IMR-90 (cell line): ENCODE measurements at places on chromosomes 16 and 17. TPM values are rescaled to one million over a fixed set of nuclear protein-coding genes. Genes with fewer than 3 reads are reported as not detected.

DNA sequence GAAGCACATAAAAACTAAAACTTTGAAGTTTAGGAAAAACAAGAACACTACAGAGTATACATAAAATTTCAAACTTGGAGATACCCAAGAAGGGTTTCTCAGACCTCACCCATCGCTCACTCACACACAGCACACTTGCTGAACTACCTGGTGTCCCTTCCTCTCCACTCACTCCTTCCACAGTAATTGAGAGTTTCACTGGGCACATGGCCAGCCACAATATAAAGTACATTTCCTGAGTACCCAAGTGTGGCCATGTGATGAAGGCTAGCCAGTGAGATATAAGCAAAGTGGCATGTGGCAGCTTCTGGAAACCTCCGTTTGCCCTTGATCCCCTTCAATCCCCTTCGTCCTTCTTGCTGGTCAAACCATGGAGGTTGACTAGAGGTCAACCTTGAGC, 11.9 kb downstream of the TOX3 start:
- H3K27ac ChIP-seq = no peak overlapping the region
- H3K4me3 ChIP-seq = no peak overlapping the region
- H3K27me3 ChIP-seq = no peaks in the 10 kb centered on the region

GRCh38 chr16:29641561-29641960, 21.5 kb upstream of the SPN start:
- DNase-seq = no peak
- no peaks in the 10 kb centered on the region for H3K4me1 ChIP-seq
- H3K27ac ChIP-seq = no peak overlapping the region
- no peak overlapping the region for H3K4me3 ChIP-seq

DNA sequence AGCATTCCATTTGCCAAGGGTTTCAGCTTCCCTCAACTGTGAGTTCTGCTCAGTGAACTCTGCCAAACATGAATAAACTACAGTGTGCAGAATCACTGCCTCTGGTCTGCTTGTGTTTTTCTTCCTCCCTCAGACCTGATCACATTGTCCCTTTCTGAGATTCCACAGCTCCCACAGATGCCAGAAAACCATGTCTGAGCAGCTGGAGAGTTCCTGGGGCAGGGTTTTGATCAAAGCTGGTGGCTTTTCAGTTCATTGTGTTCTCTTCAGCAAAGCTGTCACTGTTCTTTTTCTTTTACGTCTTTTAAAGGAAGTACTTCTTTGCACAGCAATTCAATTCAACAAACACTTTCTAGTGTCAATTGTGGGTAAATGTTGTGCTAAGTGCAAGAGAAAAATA, 555.8 kb downstream of the RBFOX1 start:
- no peak overlapping the region for H3K27ac ChIP-seq
- H3K36me3 ChIP-seq = no peaks in the 10 kb centered on the region
- no peak overlapping the region for H3K4me3 ChIP-seq

GRCh38 chr17:29664743-29665480, 42.2 kb upstream of the CORO6 start:
- no peak overlapping the region for H3K27ac ChIP-seq
- peaks cover 25% of the 10 kb centered on the region for H3K36me3 ChIP-seq
- H3K27me3 ChIP-seq = no peaks in the 10 kb centered on the region
- DNase-seq = peak; percentile 73

Gene CARD14
- total RNA-seq = not detected in 2 replicates

GRCh38 chr16:87864331-87864989, 4.8 kb downstream of the SLC7A5 start:
- H3K27ac ChIP-seq = no peak overlapping the region
- peak; percentile 55 for DNase-seq
- H3K27me3 ChIP-seq = no peaks in the 10 kb centered on the region
- peaks cover 16% of the 10 kb centered on the region for H3K4me1 ChIP-seq
- H3K4me3 ChIP-seq = no peak overlapping the region

- H3K4me1 ChIP-seq = peaks cover 2% of the 10 kb centered on the region
- no peak for DNase-seq
These were observed 72.3 kb upstream of the XYLT1 start for GRCh38 chr16:17543073-17543472.

Gene C1QTNF8
- not detected in 2 replicates for total RNA-seq

GRCh38 chr17:76701471-76701967, 9.2 kb downstream of the MXRA7 start:
- peak overlapping the region; percentile 85 for H3K27ac ChIP-seq
- H3K4me3 ChIP-seq = no peak overlapping the region
- H3K36me3 ChIP-seq = peaks cover 5% of the 10 kb centered on the region
- H3K4me1 ChIP-seq = peaks cover 51% of the 10 kb centered on the region

GRCh38 chr16:67174706-67175231, 4.4 kb downstream of the NOL3 start:
- peaks cover 11% of the 10 kb centered on the region; the same call in 1 of the 2 replicates for H3K36me3 ChIP-seq
- no peak overlapping the region for H3K27ac ChIP-seq
- no peak for DNase-seq
- H3K27me3 ChIP-seq = no peaks in the 10 kb centered on the region

DNA sequence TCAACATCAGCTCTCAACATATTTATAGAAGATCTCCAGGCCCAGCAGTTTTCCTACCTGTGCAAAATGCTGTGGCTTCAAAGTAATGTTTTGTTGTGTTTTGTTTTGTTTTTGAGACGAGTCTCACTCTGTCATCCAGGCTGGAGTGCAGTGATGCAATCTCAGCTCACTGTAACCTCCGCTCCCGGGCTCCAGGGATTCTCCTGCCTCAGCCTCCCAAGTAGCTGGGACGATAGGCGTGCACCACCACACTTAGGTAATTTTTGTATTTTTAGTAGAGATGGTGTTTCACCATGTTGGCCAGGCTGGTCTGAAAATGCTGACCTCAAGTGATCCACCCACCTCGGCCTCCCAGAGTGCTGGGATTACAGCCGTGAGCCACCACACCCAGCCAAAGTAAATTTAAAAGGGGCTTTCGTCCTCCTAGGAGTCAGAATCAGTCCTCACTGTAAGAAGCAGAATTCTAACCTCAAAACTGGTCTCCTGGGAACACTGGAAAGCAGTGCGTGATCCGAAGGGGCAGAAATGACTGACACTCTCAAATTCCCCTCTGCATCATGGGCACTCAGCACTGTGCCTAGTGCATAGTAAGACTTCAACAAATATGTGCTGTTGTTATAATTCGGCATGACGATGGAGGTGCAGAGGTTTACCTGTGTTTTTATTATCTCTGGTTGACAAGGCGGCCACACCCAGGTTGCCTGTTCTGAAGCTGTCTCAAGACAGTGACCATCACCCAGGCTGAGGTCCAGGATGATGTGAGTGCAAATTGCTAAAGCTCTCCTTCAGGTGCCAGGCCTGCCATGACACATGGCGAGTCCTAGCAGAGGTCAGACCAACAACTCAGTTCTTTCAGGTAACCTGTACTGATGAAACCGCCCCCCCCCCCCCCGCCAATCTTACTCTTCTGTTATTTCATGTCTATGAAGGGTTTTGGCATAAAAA, 59.8 kb downstream of the ADCY9 start:
- H3K27me3 ChIP-seq = no peaks in the 10 kb centered on the region
- DNase-seq = no peak
- peaks cover 13% of the 10 kb centered on the region for H3K4me1 ChIP-seq
- no peak overlapping the region for H3K4me3 ChIP-seq
- no peak overlapping the region for H3K27ac ChIP-seq
- peaks cover 4% of the 10 kb centered on the region for H3K36me3 ChIP-seq

GRCh38 chr16:49442805-49443204, 69.2 kb downstream of the C16orf78 start:
- peaks cover 2% of the 10 kb centered on the region; the same call in 1 of the 2 replicates for H3K27me3 ChIP-seq
- no peak overlapping the region for H3K4me3 ChIP-seq
- no peaks in the 10 kb centered on the region for H3K36me3 ChIP-seq
- no peak overlapping the region for H3K27ac ChIP-seq

DNA sequence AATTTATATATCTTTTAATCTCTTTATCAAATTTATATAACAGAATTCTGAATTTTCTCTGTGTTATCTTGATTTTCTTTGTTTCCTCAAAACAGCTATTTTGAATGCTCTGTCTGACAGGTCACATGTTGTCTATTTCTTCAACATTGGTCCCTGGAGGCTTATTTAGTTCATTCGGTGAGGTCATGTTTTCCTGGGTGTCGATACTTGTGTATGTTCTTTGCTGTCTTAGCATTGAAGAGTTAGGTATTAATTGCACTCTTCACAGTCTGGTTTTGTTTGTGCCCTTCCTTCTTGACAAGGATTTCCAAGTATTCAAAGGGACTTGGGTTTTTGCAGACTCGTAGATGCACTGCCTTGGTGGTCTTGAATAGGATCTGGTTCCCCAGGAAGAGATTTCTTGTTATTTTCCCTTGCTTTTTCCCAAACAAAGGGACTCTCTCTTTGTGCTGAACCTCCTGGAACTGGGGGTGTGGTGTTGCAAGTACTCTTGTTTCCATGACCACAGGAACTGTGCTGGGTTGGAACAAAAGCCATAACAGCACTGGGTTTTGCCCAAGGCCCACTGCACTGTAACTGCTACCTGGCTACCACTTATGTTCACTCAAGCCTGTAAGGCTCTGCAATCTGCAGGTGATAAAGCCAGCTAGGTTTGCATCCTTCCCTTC, 1483.0 kb downstream of the CDH8 start:
- H3K27me3 ChIP-seq = no peaks in the 10 kb centered on the region
- H3K27ac ChIP-seq = no peak overlapping the region
- no peak for DNase-seq
- H3K4me1 ChIP-seq = no peaks in the 10 kb centered on the region
- H3K36me3 ChIP-seq = no peaks in the 10 kb centered on the region

DNA sequence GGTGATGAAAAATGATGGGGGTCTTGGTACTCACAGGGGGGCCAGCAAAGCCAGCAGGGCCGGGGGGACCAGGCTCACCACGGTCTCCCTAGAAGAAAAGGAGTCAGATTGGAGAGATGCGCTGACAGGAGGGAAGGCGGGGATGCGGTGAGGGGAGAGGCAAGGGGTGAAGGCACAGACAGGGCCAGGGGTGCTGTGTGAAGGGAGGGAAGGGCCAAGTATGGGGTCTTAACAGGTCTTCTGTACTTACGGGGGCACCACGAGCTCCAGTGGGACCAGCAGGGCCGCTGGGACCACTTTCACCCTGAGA, 11.2 kb downstream of the COL1A1 start:
- peaks cover 32% of the 10 kb centered on the region for H3K4me1 ChIP-seq
- DNase-seq = no peak
- no peak overlapping the region for H3K4me3 ChIP-seq
- peaks cover 99% of the 10 kb centered on the region for H3K36me3 ChIP-seq
- peak overlapping the region; percentile 99 for H3K27ac ChIP-seq
- H3K27me3 ChIP-seq = no peaks in the 10 kb centered on the region

- no peak overlapping the region for H3K4me3 ChIP-seq
- H3K36me3 ChIP-seq = no peaks in the 10 kb centered on the region
- H3K27ac ChIP-seq = no peak overlapping the region
- H3K27me3 ChIP-seq = peaks cover 37% of the 10 kb centered on the region
These were observed 4.4 kb downstream of the PITPNM3 start for GRCh38 chr17:6551869-6552531.

- H3K36me3 ChIP-seq = peaks cover 29% of the 10 kb centered on the region
- H3K27me3 ChIP-seq = no peaks in the 10 kb centered on the region
- DNase-seq = no peak
- H3K4me1 ChIP-seq = no peaks in the 10 kb centered on the region
- H3K27ac ChIP-seq = no peak overlapping the region
These were observed 37.3 kb upstream of the ICAM2 start for GRCh38 chr17:64057701-64058263.
